ENCODE measurements at places on chromosomes 2 and 18.

DNA sequence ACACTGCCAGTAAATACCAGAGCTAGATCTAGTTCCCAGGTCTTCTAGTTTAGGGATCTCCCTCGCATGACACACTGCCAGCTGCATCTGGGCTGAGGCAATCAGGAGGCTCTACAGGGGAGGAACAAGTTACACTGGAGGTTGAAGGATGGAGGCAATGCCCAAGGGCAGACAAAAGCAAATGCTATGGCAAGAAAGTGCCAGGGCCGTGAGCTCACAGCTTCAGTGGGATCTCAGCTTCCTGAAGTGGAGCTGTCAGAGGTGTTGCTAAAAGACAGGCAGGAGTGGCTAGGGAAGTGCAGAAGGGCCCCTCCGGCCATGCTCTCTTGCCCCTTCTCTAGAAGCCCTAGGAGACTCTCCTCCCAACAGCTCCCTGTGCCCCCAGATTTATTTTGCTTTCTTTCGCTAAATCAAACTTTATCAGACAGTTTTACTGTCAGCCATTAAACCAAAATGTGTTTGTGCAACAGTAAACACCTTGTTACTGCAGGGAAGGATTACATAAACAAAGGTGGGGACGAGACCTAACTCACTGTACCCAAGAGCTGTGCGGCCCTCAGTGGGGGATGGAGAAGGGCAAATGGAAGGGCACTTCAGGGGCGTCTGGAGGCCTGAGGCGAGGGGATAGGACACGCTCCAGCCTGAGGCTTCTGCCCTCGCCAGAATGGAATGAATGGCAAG, 39.4 kb upstream of the PKDCC start:
- no peak for DNase-seq

GRCh38 chr18:46152436-46152807, 48.2 kb downstream of the HAUS1 start:
- no peak for DNase-seq

- DNase-seq = no peak
Observed at GRCh38 chr2:153474876-153475435, 3.6 kb downstream of the RPRM start.

GRCh38 chr2:205731583-205731981, 49.3 kb downstream of the NRP2 start:
- DNase-seq = peak; percentile 85

DNA sequence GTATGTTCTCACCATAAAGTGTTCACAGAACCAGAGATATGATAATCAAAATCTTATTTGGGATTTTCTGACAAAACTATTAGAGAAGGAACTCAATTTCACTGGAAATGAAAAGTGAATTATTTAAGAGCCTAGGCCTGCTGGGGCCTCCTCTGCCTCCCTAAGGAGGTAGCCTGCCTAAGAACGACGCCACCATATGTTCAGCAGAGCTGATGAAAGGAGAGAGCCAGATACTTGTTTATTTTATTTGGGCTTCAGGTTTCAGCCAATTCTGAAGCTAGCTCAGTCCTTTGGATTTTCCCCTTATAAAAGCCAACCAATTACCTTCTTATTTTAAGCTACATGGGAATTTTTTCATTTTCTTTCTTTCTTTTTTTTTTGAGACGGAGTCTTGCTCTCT, 433.1 kb upstream of the MAP2 start:
- no peak for DNase-seq

- DNase-seq = no peak
Observed at GRCh38 chr2:153391131-153391530, 87.4 kb downstream of the RPRM start.

- no peak for DNase-seq
Observed at GRCh38 chr2:579961-580360, 97.2 kb downstream of the TMEM18 start.

DNA sequence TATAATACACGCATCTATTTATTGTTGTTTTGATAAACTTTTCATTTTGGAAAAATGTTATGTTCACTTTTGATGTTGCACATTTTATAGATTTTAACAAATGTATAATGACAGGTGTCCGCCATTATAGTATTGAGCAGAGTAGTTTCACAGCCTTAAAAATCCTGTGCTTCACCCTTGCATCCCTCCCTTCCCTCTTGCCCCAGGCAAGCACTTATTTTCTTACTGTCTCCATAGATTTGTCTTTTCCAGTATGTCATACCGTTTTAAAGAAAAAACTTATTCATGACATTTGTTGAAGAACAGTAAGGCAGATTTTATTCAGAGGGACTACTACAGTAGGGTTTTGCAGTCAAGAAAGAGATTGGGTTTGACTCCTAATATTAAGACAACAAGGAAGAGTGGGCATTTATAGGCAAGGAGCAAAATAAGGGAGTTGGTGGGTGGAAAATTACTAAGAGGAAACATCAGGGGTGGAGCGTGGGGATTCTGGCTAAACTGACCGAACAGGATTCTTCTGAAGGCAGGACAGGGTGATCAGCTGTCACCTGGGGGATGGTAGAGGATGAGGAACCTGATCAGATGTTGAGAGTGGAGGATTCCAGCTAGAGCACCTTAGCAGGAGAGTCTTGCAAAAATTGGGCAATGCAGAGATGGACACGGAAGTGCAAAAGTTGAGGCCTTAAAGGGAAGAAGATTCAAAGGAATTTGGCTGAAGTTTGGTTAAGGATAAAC, 108.8 kb downstream of the NCK2 start:
- DNase-seq = no peak

DNA sequence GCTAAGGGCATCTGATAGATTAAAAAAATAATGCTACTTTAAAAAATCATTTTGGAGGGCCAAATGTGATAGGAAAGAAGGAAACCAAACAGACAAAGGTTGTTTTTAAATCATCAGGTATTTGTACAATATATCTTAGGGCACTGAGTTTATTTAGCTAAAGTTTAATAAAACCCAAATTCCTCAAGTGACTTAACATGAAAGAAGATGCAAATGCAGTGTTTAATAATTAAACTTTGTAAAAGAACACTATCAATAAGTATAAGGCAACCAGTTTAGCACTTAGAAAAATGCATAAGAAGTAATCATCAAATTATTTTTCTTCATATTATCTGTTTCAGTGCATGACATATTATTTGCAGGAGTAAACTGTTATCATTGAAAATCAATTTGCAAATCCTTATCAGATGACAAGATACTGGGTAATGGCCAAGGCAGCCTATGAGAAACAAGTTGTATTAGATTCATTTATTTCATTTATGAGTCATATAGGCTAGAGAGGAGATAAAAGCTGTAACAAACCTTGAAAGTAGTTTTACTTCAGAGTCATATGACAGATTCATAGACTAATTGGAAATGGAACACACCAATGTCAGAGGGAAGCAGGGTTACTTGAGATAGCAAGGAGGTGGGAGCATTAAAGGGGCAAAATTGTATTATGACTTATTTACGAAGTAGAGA, 165.5 kb downstream of the GCA start:
- DNase-seq = no peak

DNA sequence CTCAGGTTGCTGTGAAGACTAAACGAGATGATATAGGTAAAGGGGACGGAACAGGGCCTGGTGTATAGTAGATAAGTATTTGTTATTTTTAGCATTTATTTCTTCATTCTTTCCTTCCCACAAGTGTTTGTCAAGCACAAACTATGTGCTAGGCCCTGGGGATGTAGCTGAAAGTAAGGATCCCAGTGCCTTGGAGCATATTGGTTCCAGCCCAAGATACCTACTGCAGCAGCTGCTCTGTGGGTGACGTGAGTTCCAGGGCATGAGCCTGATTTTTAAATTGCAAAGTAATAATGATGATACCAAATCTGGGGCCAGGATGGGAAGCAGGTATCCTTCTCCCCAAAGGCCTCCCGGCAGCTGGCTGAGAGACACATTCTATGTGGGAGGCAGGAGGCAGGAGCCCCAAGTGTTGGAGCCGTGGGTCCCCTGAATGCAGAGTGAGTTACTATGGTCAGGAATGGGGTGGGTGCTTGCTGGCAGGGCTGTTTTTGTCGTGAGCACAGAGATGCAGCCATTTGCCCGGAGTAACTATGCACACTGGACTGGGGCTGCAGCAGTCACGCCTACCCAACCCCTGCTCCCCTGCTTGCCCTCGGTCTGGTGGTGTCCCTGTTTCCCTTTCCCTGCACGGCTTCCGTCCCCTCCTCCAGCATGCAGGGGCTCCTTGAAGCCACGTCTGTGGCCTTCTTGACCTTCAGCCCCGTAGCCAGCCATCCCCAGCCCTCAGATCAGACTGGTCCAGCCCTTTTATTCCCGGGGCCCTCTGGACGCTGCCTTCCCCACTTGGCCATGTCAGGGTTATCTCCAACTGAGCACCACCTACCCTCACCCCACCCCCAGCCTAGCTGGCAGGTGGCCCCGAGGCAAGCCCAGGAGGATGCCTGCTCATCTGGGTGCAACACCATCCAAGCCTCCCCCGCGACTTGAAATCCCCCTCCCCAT, 52.4 kb downstream of the INHBB start:
- peak; percentile 40 for DNase-seq

- DNase-seq = no peak
Observed at GRCh38 chr2:157760949-157761348, 115.2 kb downstream of the ACVR1 start.

DNA sequence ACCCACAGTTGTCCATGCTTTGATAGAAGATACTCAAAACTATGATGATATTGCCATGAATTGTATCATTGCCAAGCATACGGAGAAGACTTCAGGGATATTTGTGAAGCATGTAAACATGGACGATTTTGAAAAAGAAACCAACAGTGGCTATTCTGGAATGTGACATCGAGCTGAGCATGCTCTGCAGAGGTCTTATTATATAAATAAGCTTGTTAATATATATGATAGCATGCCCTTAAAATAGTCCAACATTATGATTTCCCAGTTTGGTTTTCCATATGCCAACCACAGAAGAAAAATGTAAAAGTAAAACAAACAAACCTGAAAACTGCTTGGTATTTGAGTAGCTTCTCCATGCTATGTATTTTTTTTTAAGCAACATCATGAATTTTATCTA, 159.1 kb downstream of the LNPK start:
- no peak for DNase-seq

GRCh38 chr2:60836491-60836890, 44.9 kb upstream of the REL start:
- no peak for DNase-seq

- no peak for DNase-seq
Observed at GRCh38 chr2:239827523-239827890, 197.6 kb downstream of the NDUFA10 start.

DNA sequence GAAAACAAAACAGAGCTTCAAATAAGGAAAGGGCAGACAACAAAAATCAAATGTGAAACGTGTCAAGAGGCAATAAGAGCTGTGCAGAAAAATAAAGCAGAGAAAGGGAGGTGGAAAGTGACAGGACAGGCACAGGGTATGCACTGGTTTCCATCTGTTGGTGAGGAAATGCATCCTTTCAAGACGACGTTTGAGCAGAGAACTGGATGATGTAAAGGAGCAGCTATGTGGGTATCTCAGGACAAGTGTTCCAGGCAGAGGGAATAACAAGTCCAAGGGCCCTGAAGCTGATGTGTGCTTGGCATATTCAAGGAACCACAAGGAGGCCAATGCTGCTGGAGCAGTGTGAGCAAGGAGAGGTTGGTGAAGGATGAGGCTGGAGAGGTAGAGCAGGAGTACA, 168.9 kb upstream of the SERPINE2 start:
- no peak for DNase-seq

GRCh38 chr2:51213826-51214225, 181.9 kb upstream of the NRXN1 start:
- DNase-seq = no peak

Measured in non-pigmented ciliary epithelial cell (primary cell).